SHP77 (cell line): ENCODE measurements at places on chromosomes 6 and 20.
A peak's percentile ranks its signal among the peaks of the same experiment; 100 is the strongest.

GRCh38 chr20:23530937-23531567 lies 37.2 kb downstream of the CST9L start:
- DNase-seq: no peak

- no peak for DNase-seq
These were observed 84.4 kb downstream of the SAMD3 start for GRCh38 chr6:130138116-130138908.

- DNase-seq: peak; percentile 5
These were observed 1.7 kb downstream of the CDK19 start for GRCh38 chr6:110813338-110814101.

DNA sequence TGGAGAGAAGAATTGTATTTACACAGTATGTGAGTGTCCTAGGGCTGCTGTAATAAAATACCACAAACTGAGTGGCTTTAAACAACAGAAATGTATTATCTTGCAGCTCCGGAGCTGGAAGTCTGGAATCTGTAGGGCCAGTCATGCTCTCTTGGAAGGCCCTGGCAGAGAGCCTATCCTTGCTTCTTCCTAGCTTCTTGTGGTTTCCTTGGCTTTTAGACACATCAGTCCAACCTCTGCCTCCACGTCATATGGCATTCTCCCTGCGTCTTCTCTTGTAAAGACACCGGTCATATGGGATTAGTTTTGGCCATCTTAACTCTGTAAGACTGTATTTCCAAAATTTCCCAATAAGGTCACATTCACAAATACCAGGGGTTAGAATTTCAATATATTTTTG lies 10.8 kb downstream of the FNDC1 start:
- no peak for DNase-seq

- DNase-seq: no peak
These were observed 183.4 kb downstream of the LY86 start for GRCh38 chr6:6771964-6772363.

GRCh38 chr6:159988983-159989454 lies 20.1 kb downstream of the IGF2R start:
- no peak for DNase-seq

GRCh38 chr6:140490081-140490480 lies 1115.6 kb upstream of the CITED2 start:
- DNase-seq: no peak

- DNase-seq: no peak
These were observed 62.3 kb downstream of the STK4 start for GRCh38 chr20:45028424-45029136.

DNA sequence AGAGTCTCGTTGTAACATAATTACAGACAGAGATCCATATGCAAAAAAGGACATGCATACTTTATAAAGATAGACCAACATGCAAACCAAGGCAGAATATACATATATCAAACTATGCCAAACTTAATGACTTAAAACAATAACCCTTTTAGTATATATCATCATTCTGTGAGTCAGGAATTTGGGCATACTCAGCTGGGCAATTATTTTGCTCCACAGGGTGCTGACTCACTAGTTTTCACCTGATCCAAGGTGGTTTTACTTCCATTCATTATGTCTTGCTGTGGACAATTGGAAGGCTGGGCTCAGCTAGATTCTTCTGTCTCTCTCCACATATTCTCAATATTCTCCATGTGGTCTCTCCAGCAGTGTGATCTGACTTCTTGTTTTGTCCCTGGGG lies 41.2 kb upstream of the RNF146 start:
- DNase-seq: no peak

DNA sequence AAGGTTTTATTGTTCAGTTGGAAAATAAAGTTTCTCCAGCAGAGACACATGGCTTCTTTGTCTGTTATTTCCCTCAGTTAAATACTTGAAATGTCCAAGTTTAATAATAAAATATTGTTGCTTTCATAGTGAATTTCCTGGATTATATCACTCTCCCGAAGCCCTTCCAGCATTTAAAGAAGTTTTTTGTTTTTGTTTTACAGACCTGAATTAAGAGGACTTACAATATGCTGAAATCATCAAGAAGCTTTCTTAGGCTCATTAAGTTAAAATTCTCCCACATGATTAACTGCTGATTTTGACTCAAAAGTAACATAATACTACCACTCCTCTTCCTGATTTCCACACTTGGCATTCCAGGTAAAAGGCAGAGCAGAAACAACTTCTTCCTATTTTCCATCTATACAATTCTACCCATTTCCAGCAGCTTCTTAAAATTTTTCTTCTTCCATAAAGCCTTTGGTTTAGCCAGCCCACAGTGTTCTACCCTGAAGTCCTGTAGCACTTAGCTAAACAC lies 35.8 kb downstream of the PDSS2 start:
- no peak for DNase-seq

DNA sequence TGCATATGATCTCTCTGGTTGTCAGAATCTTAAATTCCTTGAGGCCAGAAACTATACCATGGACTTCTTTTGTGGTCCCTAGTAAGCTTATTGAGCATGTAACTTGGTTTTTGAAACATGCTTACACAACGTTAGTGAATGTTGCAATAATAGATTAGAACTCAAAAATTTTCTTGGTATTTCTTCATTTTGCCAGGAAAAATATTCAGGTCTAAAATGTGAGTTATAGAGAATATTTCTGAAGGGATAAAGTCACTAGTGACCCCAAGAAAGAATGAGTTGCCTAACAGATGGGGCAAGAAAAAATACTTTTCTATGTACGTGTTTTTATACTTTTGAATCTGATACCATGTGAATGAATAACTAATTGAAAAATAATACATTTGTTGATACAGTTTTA lies 195.4 kb downstream of the TFAP2A start:
- no peak for DNase-seq

GRCh38 chr20:9119776-9120175 lies 50.9 kb downstream of the PLCB4 start:
- no peak for DNase-seq

DNA sequence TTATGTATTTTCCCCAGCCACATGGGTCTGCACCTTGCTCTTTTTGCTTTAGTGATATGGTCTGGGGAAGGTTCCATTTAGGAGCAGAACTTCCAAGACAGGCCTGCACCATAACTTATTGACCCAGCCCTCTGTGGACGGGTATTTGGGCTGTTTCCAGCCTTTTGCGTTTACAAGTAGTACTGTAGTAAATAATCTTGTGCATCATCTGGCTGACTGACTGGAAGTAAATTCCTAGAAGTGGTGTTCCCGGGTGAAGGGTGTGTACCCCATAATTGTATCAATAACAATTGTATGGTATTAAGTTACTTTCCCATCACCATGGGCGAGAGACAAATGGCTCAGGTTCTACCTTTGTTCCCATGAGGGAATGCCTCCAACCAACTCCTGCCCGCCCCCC lies 31.6 kb downstream of the SPDEF start:
- DNase-seq: no peak

- no peak for DNase-seq
These were observed 125.9 kb upstream of the JAG1 start for GRCh38 chr20:10799735-10800134.

GRCh38 chr20:50220894-50221365 lies 30.3 kb downstream of the CEBPB start:
- no peak for DNase-seq

GRCh38 chr20:38962928-38963401 lies 821 bp downstream of the DHX35 start:
- DNase-seq: no peak

DNA sequence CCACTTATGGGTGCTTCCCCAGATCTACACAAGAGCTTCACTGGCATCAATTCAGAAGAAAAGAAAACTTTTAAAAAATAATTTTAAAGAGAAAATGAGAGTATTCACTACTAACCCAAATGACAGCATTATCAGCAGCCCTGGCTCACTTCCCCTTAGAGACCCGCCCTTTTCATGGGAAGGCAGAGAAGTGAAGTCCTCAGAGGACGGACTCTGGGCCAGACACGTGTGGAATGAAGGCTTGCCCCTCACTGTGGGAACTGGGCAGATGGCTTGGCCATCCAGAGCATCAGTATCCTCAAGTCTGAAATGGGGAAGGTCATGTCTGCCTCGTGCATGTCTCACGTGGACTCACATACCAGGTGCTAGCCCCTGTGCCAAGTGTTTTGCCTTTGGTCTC lies 63.5 kb downstream of the JAG1 start:
- DNase-seq: no peak

DNA sequence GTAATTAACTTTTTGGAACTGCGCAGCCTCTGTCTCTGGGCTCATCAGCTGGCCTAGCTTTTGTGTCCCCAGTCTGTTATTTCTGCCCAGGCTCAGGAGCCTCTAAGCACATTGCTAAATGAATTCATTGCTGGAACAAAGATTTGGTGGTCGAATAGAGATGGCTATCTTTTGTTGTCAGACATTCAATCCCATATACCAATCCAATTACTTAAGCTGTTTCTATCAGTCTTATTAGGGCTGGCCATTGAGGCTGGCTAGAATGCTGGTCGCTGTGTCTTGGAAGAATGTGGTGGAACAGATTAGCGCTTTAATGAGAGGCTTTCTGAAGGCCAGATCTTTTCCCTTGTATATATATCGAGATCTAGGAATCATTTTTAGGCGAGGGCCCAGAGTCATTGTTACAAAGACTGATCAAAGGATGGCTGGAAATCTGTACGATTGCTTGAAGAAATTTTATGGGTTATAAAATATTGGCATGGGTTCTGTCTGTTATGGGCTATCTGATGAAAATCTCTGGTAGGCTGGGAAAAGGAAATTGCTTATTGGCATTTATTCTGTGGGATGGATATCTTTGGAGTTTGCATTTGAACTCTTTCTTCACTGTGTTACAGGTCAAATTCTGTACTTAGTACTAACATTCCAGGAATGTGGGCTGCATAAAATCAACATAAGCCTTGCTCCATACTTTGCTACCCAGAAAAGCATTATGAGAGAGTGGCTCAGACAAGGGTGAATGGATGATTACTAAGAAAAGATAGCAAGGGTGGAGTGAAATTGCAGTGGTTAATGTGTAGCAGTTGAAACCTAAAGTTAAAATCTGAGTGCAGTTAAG lies 34.8 kb upstream of the JAG1 start:
- no peak for DNase-seq

- no peak for DNase-seq
These were observed 19.4 kb upstream of the MYB start for GRCh38 chr6:135161411-135162395.

GRCh38 chr6:57138026-57138425 lies 34.1 kb upstream of the BAG2 start:
- no peak for DNase-seq

DNA sequence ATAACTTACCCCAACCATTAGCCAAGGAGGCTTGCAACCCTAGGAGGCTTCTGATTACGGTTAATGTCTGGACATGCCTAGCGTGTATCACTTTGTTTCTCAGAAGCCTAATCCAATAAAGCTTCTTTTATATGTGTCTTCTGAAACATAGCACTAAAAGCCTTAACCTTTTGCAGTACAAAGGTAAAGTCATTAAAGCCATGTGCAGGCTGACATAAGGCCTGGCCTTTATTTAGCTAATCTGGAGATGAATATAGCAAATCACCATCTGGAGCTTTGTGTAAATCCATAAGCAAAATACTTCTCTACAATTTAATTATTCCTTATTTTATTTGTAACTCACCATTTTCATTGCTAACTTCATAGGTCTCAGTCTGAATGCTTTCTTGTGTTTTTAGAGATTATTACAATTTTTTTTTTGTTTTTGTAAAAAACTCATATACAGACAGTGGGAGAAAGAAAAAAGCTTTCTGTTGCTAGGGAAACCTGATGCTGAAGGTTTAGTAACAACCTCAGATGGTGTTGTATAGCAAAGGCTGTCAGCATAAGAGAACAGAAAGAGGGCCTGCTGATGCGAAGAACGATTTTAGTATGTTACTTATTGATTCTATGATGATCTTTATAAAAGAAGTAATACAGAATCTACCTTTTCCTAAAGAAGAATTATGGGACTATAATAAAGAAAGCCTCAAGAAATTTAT lies at the start of gene EYS:
Gene EYS (minus strand): TSS at position 101 of the 701 bp plus-strand sequence. CDS start 211,816 bp downstream, outside the sequence.
- peak; percentile 1 for DNase-seq

- DNase-seq: no peak
These were observed 56.5 kb upstream of the MAP3K7 start for GRCh38 chr6:90643381-90643780.

GRCh38 chr20:8012724-8013123 lies 6.8 kb downstream of the TMX4 start:
- no peak for DNase-seq

DNA sequence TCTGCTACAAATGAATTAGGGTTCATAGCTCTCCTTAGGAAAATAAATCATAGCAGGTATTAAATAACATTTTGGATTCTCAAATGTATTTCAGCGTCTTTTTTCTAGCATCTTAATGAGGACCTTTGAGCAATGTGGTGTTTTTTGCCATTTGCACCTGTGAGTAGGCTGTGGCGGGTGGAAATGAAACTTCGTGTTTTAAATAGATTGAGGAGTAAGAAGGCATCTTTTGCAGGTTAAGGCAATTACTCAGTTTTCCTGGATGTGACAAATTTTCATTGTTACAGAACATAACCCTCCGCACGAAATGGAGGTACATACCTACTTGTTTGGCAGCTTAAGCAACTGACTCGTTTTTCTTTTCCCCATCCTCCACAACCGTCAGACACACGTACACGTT lies 708.9 kb upstream of the NRSN1 start:
- no peak for DNase-seq

- no peak for DNase-seq
These were observed 168.2 kb upstream of the SSTR4 start for GRCh38 chr20:22866812-22867341.

DNA sequence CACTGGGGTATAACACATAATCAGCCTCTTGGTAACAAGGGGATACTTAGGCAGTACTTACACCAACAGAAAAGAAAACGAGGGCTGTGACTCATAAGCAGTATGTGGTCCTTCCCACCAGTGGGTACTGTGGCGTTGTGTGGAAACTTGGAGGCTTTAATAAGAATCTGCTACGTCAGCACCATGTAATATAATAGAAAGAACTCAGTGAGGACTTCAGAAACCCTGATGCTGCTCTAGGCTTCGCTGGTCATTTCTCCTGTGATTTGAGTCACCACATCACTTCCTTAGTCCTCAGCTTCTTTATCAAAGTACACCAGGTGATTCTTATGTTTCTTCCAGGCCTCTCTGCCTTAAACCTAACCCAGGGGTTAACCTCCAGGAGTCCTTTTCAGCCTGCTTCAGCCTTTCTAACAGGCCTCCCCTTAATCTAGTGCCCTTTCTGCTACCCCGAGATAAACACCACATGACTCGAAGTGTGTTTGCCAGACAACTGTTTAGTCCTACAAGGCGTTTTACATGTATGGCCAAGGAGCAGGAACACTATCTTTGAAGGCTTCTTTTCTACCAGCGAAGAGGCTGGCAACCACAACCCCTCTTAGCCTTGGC lies 68.5 kb downstream of the FYN start:
- no peak for DNase-seq

DNA sequence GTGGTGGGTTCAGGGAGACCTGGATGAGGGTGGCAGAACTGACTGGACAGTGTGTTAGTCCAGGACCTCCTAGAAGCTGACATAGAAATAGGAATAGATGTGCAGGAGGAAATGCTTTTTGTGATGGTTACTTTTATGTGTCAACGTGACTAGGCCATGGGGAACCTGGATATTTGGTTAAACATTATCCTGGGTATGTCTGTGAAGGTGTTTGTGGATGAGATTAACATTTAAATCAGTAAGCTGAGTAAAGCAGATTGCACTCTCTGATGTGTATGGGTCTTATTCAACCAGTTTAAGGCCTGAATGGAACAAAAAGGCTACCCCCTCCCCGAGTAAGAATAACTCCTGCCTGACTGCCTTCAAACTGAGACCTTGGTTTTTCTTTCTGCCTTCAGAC lies 219.3 kb downstream of the DHX35 start:
- DNase-seq: no peak

- DNase-seq: no peak
These were observed 26.7 kb upstream of the IPCEF1 start for GRCh38 chr6:154383273-154383672.

- DNase-seq: no peak
These were observed 3.6 kb downstream of the GZF1 start for GRCh38 chr20:23365390-23366165.
